GM04503 (cell line): ENCODE measurements at places on chromosomes 13 and 19.

DNA sequence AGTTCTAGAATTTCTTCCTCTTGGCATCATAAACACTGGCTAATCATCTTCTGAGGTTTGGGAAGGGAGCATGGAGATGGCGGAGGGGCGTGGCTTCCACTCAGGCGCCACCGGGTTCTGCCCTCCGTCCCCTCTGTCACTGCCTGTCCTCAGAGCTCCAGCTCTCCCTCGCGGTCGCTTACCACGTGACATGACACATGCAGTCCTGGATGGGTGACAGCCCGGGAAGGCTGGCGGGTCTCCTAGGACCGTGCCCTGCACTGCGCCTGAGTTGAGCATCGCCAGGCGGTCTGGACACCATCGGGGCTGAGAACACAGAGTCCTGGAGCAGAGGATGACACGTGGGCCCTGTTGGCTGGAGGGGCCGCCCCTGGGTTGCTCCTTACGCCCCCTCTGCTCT is 123.3 kb downstream of the RAB20 start:
- no peak for DNase-seq

DNA sequence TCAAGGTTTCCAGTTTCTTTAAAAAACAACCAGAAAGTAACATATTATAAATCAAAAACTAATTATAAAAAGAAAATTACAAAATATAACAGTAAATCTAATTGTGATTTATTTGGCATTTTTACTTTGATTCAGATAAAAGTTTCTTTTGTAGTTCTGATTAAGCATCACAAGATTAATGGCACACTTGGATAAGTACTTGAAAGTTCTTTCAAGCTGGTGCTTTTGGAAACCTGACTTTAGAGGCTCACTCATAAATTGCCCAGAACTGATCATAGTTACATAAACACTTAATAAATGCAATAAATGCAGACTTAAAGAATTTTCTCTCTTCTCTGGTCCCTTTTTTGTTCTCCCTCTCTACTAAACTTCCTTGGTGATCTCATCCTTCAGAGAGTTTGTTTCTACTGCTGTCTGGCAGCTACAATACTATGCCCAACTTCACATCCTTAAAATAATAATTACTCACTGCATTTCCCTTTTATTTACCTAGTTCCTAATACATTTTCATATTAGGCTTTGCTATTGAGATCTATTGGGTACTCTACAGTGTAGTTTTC is 1417.0 kb downstream of the EFNB2 start:
- DNase-seq: no peak

DNA sequence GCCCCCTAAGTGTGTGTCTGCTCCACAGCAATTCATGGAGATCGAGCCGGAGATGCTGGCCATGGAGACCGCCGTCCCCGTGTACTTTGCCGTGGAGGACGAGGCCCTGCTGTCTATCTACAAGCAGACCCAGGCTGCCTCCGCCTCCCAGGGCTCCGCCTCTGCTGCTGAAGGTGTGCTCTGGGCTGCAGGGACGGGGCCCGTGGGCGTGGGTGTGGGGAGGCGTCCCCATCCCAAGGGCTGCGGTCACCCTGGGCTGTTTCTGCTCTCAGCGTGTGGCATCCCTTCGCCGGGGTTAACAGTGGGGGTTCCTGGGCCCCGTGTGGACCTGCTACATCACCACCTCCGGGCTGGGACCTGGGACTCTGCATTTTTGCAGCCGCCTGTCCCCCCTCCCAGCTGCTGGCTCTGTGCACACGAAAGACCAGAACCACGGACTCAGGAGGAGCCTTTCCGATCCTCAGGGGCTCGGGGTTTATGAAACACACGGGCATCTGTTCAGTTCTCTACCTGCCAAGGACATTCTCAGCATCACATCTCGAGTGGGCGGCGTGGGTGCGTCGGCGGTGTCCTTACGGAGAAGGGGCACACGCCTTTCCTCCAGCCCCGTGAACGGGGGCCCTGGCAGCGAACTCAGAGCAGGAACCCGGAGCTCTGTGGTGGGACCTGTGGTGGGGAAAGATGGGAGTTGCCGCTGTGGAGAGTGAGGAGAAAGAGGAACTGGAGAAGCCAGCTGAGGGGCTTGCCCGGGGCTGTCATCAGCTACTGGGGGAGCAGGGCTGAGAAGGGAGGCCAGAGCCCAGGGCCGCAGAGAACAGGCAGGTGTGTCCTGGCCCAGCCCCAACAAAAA is 7.8 kb downstream of the NCLN start:
- DNase-seq: no peak

- no peak for DNase-seq
Observed at GRCh38 chr19:46859637-46860124, 1.1 kb upstream of the ARHGAP35 start.

DNA sequence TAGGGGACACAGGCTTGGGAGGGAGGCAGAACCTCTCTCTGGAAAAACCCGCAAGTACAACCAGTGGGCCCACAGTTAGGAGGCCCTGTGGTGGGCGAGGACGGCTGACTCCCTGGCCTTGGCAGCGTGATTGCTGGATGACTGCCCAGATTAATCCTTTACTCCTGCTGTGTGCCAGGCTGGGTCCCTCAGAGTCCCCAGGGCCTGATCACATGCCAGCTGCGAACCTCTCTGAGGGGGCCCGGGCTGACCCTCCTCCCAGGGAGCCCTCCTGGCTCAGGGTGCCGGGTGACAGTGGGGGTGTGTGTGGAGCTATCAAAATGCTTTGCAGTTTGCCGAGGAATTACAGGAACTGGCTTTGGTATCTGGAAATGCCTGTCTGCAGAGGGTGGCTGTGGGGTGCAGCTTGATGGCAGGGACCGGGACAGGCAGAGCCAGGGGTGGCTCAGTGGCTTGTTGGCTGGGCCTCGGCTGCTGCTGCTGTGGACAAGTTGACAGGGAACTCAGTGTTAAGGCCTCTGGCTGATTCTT is 48.9 kb downstream of the DNM2 start:
- DNase-seq: no peak

DNA sequence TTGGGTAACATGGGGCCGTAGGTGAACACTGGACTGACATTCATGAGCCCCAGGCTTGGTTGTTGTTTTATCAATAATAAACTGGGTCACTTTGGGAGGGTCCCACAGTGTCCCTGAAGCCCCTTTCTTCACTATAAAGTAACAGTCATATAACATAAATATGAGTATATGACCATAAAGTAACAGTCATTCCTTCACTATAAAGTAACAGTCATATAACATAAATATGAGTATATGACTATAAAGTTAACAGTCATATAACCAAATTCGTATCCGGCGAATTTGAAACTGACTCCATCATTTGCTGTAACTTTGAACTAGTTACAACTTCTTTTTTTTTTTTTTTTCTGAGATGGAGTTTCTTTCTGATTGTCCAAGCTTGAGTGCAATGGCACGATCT is 210.3 kb downstream of the KATNAL1 start:
- no peak for DNase-seq

DNA sequence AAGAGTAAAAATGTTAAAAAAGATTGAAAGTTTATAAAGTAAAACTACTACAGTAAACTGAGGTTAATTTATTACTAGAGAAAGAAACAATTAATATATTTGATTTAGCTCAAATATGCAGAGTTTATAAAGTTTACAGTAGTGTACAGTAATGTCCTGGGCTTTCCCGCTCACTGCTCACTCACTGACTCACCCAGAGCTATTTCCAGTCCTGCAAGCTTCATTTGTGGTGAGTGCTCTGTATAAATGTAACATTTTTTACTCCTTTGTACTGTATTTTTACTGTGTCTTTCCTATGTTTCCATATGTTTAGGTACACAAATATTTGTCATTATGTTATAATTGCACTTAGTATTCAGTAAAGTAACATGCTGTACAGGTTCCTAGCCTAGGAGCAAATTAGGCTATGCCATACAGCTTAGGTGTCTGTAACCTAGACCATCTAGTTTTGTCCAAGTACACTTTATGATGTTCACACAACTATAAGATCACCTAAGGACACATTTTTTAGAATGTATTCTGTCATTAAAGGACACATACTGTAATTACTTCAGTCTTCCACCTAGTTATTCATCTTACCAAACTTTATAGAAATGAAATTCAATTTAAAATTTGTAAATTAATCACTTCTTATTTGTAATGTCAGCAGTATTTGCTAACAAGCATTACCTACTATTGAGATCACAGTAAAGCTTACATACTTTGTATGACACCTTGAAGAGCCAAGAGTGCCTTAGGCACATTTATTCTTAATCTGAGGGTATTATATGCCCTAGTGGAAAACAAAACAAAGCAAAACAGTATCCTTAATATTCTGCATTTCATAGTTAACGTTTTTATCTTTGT is 683.4 kb downstream of the PCDH9 start:
- DNase-seq: no peak

GRCh38 chr13:20908714-20909497 is 6.4 kb upstream of the XPO4 start:
- no peak for DNase-seq

- no peak for DNase-seq
Observed at GRCh38 chr13:99153219-99153618, 47.4 kb upstream of the UBAC2 start.

GRCh38 chr13:95479731-95480130 is 72.8 kb upstream of the CLDN10 start:
- no peak for DNase-seq

- no peak for DNase-seq
Observed at GRCh38 chr19:38538793-38539528, 78.8 kb downstream of the MAP4K1 start.

GRCh38 chr13:50323440-50324065 is 308.3 kb downstream of the KCNRG start:
- DNase-seq: peak; percentile 79

GRCh38 chr13:38350114-38350617 is 515 bp downstream of the UFM1 start:
- peak; percentile 24 for DNase-seq

GRCh38 chr19:3028305-3029064 is 595 bp downstream of the TLE2 start:
- DNase-seq: no peak

DNA sequence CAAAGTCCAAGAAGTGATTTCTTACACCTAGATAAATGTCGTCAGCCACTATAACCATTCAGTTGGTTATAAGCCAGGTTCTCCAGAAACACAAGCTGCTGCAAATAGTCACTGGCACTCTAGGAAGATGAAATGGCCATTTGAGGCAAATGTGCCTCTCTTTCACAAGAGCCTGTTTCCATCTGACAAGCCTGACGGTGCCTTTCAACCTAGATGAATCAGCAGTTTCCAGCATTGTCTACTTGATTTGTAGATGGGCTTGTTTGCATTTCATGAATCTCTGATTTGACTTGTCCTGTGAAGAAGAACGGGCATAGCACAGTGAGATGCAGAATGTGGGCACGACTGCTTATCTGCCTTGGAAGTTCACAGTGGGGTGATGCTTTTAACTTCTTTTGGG is 327.2 kb downstream of the LMO7 start:
- DNase-seq: no peak

DNA sequence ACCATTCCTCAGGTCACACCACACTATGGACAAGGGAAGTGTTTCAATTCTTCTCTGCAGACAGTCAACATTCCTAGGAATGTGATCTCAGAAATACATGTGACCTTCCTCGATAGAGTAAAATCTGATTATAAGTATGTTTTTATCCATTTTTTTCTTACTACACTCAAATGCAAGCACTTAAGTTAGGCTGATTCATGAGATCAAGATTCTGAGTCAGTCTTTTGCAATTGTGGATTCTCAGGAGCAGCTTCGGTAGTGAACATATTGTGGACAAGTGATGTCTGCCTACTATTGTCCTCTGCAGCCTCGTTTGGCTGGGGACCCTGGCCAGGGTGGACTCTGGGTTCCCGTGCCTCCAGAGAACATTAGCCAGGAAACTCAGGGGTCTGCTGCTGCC is 3.2 kb downstream of the SERPINE3 start:
- peak; percentile 41 for DNase-seq

GRCh38 chr13:28313579-28313978 is 175.2 kb downstream of the PAN3 start:
- no peak for DNase-seq

- no peak for DNase-seq
Observed at GRCh38 chr19:51524666-51525264, 6.7 kb downstream of the SIGLEC6 start.

DNA sequence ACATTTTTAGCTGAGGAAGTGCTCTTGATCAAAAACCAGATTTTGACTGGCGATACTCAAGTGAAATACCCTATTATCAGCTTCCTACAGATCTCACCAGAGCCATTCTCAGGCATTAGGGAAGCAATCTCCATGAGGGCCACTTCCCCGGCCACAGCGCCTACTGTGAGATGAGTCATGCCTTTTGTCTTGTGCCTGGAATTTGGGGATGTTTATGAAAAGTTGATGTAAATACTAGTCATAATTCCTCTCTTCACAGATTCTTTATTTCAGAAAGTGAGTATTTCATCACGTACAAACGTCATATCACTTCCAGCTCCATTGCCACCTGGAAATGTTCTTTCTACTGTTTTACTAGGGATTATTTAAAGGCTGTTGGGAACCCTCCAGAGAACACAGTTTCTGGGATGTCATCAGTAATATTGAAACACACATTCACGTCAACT is 25.3 kb upstream of the SLC46A3 start:
- peak; percentile 15 for DNase-seq

DNA sequence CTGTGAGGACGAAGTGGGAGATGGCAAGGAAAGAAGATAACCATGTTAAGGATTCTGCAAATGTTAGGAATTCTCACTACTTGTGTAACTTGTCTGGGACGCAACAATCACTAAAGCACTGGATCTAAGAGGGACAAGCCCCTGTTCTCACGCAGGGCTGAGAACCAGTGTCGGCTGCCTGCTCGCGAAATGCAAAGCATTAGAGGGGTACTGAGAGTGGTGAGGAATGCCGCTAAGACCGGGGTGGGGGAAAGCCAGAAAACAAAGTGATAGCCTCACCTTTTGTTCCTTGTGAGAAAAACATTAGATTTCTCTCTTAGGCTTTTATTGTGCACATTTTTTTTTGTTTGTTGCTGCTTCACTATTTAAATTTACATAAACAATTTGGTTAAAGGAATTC is 241.9 kb downstream of the ABCC4 start:
- DNase-seq: no peak

- DNase-seq: no peak
Observed at GRCh38 chr13:106377931-106378662, 157.4 kb downstream of the EFNB2 start.

DNA sequence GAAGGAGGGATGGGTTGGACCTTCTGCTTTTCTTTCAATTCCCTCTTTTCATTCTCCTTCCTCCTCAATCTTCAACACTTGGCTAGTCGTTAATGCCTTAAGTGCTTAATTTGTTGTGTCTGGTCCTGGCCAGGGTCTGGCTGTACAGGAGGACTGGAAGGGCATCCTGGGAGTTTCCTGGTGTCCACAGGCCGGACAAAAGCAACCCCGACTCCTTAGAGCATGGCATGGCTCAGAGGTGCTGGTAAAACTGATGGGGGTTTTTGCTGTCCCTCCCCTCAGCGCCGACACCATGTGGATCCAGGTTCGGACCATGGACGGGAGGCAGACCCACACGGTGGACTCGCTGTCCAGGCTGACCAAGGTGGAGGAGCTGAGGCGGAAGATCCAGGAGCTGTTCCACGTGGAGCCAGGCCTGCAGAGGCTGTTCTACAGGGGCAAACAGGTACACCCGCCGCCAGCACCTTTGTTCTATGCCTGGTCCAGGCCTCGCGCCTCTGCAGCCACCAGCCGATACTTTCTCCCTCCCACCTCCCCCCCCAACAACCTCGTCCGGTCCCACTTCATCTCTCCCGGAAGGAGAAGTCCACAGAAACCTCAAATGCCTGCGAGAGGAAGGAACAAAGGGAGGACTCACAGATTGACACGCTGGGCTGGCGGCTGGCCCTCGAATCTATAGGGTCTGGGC is 1.4 kb downstream of the UHRF1 start:
- DNase-seq: no peak

GRCh38 chr19:11191273-11191755 is 6.0 kb downstream of the KANK2 start:
- DNase-seq: no peak
